ENCODE measurements at places on chromosomes 6 and 20.

DNA sequence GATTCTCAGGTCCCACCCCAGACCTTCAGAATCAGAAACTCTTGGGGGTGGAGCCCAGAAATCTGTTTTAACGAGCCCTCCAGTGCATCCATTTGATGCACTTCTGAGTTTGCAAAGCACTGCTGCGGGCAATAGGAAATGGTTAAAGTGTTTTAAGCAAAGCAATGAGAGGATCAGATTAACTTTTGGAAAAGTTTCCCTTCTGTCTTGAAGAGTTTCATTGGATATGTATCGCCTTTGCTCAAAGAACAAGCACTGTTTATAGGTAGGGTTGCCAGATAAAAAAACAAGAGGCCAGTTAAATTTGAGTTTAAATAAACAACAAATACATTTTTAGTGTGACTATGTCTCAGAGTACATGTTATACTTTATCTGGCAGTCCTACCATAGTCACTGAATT lies 226.0 kb downstream of the BMP7 start:
- no peak for DNase-seq

GRCh38 chr20:22217712-22218352 lies 366.5 kb downstream of the FOXA2 start:
- no peak for DNase-seq

DNA sequence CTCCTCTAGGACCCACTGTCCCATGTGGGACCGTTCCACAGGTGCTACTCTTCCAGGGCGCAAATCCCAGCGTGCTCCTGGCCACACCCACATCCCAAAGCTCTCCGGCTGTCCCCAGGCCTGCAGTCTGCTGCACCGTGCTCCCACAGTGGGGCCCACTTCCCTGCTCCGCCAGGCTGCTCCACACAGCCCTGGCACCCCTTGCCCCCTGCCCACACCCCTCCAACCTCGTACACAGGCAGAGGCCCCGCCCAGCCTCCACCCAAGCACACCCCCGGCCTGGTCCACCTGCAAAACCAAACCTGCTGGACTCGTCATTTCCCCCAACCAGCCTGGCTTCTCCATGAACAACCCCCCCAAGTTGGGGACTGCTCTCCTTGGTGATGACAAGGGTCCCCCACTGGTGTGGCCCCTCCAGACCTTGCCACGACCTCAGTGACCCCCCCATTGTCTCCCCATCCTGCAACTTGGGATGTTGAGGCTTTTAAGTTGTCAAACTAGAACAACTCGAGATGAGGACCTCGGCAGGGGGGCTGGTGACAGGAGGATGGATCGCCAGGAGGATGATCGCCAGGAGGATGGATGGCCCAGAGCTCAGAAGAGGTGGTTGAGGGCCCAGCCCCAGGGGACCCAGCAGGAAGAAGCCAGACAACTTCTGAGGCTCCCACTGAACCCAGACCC lies 27.1 kb downstream of the YTHDF1 start:
- DNase-seq = no peak

DNA sequence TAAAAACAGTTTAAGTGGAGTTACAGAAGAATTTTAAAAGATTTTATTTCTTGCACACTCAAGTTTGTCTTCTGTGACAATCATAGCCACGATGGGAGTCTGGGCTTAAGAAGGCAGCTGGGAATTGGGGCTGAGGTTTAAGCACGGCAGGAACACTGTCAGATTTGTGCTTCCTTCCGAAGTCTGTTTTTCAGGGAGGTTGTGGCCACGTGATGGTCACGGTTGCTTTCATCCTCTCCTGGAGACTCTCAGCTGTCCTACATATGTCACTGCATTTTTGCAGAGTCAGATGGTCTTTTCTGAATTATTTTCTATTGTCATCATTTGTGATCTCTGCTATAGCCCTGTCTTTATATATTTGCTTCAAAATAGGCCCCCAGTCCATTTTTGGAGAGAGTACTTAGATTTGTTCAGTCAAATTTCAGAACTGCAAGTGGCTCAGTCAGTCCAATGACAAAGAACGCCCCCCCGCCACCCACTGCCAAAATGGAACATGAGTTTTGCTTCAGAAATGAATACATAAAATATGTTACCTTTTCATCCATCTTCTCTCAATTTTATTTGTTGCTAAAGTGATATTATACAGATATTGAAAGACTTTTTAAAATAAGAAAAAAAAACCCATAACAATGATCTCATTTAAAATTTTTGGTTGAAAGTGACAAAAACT lies 111.8 kb upstream of the ZFP64 start:
- DNase-seq = no peak

- DNase-seq = no peak
Measured at GRCh38 chr20:7147220-7147601, 379.7 kb downstream of the BMP2 start.

- DNase-seq = no peak
Measured at GRCh38 chr6:43944908-43945767, 175.1 kb downstream of the VEGFA start.

DNA sequence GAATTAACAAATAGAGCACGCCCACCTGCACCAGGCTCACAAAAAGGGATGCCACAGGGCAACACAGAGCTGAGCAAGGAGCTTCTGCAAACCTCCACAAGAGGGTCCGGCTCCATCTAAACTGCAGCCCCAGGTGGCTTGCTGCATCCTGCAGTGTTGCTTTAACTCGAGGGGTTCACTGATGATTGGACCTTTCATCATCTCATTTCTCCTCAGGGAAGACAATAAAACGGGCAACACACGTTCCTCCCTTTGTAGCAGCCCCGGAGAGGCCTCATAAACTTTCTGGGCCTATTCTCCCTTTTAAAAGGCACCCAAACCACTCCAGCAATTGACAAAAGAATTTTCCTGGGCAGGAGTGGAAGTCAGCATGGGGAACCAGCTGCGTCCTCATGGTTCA lies 161.5 kb upstream of the CDH4 start:
- no peak for DNase-seq

DNA sequence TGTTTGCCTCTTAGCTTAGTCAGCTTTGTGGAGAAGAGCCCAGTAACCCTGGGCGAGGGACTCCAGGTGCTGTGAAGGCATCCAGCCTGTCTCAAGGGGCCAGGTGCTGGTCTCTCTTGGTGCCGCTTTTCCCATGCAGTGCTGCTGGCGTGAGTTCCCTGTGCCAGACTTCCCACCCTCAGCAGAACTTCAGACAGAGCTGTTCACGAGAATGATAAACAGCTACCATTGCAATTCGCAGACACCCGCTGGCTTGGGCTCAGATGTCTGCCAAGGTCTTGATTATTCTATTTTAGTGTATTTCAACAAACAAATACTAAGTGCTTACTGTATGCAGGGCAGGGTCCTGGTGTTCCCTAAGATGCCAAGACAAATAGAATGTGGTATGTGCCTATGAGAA lies 57.7 kb downstream of the RNF217 start:
- DNase-seq = no peak

DNA sequence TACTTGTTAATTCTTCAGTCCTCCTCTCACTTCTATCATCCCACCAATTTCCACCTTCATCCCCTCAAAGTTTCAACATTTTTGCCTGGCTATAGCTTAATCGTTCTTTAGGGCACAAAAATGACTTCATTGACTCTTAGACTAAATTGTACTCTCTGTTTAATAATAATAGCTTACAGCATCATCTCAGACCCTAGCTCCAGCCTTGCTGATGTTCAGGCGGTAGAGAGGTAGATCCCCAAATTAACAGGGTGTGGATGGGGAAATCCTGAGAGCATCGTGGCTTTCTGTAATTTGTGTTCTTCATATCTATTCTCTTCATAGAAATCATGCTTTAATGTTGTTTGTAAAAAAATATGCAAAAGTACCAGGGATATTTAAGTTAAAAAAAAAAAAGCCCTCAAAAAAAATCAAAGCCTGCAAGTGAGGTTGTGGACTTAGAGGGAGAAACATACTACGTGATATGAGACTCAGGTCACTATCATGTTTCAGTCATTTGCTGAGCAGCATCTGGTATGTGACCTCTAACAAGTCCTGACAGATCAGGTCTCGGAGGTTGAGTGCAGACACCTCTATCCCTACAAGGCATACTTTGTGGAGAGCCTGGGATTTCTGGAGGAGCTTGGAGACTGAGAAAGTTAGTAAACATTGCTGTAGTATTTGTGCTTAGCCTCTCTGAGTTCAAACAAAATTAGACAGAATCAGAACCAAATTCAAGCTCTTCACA lies 1063.3 kb upstream of the CITED2 start:
- DNase-seq = no peak

DNA sequence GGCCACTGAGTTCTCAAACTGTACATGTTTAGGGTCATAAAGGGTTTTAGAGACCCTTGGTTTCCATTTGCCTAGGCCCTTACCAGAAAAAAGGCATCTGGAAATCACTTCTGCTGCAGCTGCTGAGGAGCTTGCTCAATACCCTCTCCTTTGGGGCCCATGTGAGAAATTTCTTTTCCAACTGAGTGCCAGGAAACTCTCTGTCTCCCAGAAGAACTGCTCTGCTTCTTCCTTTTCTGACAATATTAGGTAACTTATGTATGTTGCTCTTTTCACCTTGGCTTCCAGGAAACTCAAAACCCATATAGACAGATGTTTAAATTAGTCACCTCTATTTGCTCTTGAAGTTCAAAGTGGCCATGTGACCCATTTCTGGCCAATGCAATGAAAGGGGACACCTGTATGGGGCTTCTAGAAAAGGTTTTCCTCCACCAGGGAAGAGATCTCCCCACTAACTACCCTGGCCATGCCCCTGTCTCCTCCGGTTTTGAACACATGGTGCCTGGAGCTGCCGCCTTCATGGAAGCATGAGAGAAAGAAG lies 121.6 kb downstream of the PREX1 start:
- no peak for DNase-seq

DNA sequence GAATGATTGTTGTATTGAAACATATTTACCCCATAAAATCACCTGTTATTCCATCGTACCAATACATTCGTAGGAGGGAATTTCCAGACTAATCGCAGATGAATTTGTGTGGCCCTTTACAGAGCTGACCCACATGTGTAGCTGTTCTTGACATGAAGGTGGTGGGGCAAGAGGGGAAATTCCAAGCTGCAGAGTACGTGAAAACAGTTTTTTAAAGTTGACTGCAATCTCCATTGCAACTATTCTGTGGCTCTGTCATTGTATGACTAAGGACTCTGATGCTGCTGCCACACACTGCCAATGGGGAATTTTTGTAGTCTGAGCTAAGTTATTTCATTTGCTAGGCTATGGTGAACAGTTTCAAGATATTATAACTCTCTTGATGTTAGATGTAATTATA lies 46.4 kb upstream of the ADTRP start:
- DNase-seq = no peak

DNA sequence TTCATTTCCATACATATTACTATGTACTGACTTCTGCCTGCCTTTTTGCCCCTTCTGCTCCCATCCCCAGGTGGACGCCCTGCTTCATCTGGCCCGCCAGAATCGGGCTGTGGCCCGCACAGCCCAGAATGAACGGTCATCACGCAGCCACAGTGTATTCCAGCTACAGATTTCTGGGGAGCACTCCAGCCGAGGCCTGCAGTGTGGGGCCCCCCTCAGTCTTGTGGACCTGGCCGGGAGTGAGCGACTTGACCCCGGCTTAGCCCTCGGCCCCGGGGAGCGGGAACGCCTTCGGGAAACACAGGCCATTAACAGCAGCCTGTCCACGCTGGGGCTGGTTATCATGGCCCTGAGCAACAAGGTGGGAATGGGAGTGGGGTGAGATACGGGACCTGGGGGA lies 4.7 kb upstream of the PHF1 start:
- no peak for DNase-seq

- DNase-seq = no peak
Measured at GRCh38 chr20:50799890-50800550, 5.2 kb downstream of the BCAS4 start.

GRCh38 chr6:22239261-22239921 lies 57.4 kb downstream of the PRL start:
- DNase-seq = no peak

DNA sequence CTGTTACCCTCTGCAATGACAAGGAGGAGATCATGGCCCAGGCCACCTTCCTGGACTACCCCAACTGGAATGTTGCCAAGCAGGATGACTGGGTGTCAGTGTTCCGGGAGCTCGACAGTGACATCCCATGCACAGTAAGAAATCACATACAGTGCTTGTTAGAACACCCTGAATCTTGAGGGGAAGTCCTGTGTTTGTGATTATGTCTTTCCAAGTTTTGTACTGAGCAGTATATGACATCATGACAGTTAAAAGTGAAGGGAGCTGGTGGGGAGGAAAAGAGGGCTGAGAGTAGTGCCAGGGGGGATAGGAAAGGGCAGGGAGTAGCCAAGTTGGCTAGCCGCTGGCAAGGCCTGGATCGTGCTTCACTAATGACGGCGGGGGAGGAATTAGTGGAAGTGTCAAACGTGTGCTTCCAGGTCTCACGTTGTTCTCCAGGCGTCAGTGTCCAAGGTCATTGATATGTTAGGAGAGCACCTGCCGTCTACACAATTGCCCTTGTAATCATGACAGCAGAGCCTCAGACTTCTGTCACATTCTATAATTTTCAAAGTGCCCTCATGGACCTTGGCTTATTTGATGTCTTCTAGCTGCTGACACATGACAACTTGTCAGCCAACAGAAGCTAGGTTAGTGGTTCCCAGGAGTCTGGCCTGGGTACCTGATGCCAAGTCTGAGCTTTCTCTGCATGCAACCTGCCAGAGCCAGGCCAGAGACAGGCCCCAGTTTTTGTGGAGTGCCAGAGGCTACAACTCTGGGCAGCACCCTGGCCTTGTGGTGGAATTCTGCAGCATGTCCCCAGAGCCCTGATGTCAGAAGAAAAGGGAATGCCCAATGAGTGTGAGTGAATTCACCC lies 18.8 kb downstream of the CFAP61 start:
- no peak for DNase-seq

DNA sequence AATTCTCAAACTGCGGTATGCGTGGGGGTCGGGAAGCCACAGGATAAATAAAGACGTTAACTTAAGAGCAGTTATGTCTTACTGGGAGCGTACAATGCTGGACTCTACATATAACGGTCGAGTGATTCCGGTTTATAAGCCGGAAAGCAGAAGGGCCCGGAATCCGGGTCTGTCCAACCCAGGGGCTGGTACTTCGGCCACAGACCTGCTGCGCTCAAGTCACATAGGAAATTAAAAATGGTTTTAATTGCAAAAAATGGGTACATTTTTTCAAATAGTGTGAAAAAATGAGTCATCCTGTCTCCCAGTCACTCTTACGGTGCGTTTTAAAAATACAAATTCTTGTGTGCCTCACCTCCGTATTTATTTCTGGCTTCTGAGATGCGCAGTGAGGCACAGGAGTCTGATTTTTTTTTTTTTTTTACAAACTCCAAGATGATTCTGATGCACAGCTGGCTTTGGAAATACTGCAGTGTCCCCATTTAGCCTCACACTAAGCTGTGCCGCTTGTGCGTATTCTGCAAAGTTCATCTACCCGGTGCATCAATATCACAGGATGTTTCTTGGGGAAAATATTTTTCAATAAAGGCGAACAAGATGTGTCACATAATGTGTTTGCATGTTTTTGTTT lies 1.0 kb downstream of the PCIF1 start:
- no peak for DNase-seq

GRCh38 chr20:64119681-64120341 lies 12.4 kb upstream of the NPBWR2 start:
- DNase-seq = no peak

GRCh38 chr6:55993418-55993817 lies 118.0 kb upstream of the BMP5 start:
- no peak for DNase-seq

All from HT-29 (cell line).